Activated CD4-positive, alpha-beta T cell treated with anti-CD3 and anti-CD28 coated beads, Interleukin-2, amount 50 U/mL, for 1 hour (primary cell): ENCODE measurements at places on chromosomes 11 and 22.

- DNase-seq = no peak
Observed at GRCh38 chr11:63874511-63874910, 35.6 kb downstream of the MARK2 start.

DNA sequence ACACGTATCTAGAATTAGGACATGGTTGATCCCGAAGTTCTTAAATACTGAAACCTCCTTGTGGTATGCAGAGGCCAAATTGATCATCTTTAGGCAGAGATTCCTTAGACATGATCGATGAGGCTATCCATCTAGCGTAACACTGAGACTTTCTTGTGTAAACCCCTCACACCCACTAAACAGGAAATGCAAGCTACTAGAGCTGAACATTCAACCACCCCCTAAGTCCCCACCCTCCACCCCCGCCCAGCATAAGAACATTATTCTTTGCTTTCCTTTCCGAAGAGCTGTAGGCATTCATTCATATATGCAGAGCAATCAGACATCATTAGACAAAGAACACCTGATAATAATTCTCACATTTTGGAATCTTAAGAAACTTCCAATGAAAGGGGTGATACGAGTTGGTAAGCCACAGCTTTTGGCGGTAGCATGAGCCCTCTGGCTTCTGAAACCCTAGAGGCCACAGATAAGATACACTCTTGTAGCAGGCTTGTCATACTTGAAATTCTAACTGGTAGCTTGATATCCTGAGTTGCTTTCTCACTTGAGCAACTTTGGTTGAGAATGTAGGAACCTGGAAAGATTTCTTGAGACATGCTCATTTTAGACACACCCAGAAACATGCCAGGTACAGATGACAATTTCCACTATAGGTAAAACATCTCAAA lies 42.2 kb downstream of the FLI1 start:
- DNase-seq = no peak

DNA sequence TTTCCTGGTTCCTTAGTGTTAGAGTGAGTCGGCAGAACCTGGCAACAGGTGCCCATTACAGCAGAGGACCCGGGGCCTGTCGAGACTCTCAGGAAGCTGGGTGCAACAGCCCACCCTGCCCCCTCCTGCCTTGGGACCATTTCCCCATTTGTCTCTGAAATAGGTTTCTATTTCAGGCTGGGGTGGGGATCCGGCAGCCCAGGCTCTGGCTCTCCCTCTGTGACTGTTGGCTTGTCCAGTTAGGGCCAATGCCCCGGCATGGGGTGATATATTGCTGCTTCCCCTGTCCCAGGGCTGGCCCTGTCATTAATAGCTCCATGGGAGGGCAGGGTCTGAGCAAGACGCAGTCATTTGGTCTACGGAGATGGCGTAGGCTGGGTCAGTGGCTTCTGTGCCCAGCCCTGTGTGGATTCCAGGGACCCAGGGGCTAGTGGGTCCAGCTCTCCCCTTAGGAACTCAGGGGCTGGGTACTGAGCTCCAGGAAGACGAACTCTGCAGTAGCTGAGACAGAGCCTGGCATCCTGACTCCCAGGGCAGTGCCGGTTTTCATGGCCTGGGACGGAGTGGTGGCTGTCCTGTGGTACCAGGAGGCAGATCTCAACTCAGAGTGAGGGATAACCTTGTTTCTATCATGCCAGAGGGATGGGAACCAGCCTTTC lies 2.7 kb downstream of the P2RY6 start:
- no peak for DNase-seq

DNA sequence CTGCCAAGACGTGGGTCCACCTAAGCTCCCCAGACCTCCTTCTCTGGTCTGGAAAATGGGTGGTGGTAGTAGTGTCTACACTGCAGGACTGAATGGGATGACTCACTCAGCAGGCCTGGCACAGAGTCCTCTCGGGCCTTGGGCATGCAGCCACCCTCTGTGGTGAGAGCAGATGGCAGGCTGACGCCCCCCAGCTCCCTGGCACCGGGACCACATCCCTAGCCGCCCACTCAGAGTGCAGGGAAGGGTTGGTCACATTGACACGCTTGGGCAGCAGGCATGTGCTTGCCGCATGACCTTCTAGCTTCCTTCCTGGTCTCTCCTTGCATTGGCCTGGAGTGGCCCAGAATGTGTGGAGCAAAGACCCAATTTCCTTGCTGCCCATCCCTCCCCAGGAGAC lies 30.7 kb upstream of the PRODH start:
- no peak for DNase-seq

- no peak for DNase-seq
Observed at GRCh38 chr11:17777086-17777737, 42.6 kb downstream of the KCNC1 start.

GRCh38 chr22:32827049-32827602 lies 25.6 kb downstream of the TIMP3 start:
- DNase-seq = no peak

DNA sequence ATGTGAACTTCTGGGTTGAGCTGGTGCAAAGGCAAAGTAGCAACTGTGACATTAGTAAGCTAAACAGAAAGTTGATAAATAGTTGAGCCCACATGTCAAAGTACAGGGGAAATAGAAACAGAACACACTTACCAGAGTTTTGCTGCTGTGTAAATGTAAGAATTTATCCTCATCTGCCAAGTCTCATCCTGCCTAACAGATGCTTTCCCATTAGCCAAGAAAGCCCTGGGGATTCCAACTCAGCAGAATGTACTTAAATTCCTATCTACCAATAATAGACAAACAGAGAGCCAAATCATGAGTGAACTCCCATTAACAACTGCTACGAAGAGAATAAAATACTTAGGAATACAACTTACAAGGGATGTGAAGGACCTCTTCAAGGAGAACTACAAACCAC lies 7.3 kb upstream of the OR51A2 start:
- no peak for DNase-seq

- DNase-seq = no peak
Observed at GRCh38 chr22:44363013-44363979, 50.5 kb upstream of the SHISAL1 start.
